CD8-positive, alpha-beta T cell (primary cell): ENCODE measurements at places on chromosomes 16 and 17. TPM values are rescaled to one million over a fixed set of nuclear protein-coding genes. Genes with fewer than 3 reads are reported as not detected.

WSCD1 gene
- not detected for total RNA-seq

- no peak for DNase-seq
Observed at GRCh38 chr16:88769617-88770460, 15.2 kb downstream of the PIEZO1 start.

CDRT15 gene
- not detected for total RNA-seq

TAX1BP3 gene
- 5.5 TPM for total RNA-seq

DNA sequence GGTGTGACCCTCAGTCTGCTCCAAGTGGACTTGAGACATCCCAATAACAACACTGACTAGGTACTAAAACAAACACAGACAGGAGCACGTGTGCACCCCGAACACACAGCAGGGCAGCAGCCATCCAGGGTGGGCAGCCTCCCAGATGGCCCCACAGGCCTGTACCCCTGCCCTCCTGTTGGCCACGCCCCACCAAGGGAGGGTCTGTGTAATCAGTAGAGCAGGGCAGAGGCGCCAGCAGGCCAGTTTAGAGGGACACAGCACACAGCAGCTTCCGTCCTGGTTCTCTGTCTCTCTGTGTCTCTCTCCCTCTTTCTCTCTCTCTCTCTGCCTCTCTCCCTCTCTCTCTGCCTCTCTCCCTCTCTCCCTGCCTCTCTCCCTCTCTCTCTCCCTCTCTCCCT lies 21.4 kb downstream of the ACTG1 start:
- DNase-seq, result no peak

DNA sequence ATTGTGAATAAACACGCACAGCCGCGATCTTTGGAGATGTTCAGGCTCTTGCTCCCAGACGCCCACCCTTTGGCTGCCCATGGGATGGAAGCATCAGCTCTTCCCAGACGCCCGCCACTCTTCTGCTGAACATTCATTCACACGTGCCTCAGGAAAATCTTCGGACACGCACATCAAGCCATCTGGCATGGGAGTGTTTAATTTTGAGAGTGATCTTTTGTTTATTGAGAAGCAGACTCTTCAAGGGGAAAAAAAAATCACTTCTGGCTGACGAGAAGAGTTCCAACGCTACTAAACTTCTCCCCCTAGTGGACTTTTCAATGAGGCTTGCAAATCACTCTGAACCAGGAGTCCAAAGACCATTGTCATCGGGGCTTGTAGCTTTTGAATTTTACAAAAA lies 62.0 kb upstream of the NUDT7 start:
- DNase-seq, result no peak

DNA sequence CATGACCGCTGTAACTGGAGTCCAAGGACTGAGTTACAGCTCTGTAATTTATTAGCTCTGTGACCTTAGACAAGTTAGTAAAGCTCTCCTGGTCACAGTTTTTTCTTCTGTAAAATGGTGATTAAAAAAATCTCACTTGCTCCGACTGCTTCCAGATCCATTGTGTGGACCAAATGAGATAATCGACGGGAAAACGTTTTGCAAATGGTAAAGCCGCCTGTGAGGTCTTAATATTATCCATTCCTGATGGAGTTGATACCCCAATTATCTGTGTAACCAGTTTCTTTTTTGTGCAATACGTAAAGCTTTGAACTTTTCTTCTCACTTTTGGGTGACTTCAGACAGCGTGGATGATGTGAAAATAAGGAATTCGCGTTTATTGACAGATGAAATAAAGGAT lies 422.9 kb downstream of the UTP18 start:
- DNase-seq, result no peak

DNA sequence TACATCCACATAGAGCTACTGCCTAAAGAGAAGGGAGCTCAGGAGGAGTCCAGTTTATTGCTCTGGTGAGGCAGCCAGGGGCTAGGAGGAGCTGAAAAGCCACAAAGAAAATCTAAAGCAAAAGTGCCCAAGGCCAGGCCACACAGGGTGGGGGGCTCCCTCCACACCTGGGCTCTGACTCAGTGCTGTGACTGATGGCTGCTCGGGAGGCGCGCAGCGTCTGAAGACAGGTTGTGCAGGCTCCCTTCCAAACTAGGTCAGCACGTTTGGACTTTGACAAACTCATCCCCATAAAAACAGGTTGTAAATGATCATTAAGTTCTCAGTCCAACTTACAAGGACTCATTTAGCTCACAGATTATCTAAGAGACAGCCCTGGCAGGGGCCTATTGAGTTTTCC lies 22.2 kb upstream of the LCMT1 start:
- no peak for DNase-seq

DNA sequence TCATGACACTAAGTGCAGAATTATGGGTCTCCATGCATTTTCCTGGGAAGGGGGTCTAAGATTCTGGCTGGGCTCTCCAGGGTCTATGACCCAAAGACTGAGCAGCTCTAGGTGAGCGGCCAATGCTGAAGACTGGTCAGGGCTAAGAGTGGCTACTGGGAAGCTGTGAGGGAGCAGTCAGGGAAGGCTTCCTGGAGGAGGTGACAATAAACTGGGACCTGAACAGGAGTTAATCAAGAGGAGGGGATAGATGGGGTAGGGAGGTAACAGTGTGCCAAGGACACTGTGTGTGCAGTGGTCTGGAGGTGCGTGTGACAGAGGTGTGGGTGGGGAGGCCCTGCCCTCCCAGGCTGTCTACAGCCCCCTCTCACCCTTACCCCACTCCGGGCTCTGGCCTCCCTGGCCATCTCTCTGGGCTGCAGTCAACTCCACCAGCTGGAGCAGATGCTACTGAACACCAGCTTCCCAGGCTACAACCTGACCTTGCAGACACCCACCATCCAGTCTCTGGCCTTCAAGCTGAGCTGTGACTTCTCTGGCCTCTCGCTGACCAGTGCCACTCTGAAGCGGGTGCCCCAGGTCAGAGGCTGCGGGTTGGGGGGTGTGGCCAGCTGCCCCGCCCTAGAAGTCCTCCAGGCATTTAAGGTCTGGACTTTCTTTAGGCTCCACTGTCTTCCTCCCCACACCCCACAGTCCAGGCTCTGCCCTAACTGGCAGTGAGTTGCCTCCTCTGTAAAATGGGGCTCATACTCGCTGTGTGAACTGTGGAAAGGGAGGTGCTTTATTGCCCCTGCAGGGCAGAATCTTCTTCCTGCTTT lies 20.4 kb downstream of the ADGRG5 start:
- DNase-seq, result peak; percentile 19

- no peak for DNase-seq
Observed at GRCh38 chr17:64259426-64259825, 3.6 kb downstream of the TEX2 start.

- no peak for DNase-seq
Observed at GRCh38 chr16:2149630-2150417, 1.4 kb downstream of the RAB26 start.

GRCh38 chr17:48720266-48721008 lies 1.9 kb downstream of the PRAC1 start:
- no peak for DNase-seq

CCL7 gene
- total RNA-seq, result not detected

EVI2A gene
- total RNA-seq, result 44.4 TPM

DNA sequence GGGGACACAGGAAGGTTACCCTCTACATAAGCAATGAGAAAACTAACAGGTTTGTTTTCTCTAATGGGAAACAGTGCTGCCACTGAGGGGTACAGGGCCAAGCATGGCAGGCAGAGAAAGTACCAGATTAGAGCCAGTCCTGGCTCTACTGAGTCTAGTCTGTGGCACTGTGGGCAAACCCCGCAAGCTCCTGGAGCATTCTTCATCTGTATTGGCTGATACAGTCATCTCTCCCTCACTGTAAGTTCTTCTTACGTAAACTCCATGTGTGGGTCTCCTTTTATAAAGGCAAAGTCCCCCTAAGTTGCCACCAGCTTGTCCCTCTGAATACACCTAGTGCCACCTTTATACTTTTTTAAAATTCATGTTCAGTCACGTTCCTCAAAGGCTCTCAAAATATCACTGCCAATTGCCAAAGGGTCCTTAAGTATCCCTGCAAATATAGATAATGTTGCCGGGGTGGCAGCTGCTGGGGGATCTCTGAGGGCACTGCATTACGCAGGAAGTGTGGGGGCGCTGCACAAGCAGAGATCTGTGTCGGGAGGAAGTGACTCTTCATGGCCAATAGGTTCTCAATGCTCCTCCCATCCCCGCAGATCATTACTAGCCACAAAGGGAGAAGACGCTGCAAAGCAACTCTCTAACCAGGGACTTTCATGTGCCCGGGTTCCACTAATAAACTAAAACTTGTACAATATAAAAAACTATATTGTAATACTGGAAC lies 18.8 kb downstream of the XPO6 start:
- DNase-seq, result peak; percentile 94

DNA sequence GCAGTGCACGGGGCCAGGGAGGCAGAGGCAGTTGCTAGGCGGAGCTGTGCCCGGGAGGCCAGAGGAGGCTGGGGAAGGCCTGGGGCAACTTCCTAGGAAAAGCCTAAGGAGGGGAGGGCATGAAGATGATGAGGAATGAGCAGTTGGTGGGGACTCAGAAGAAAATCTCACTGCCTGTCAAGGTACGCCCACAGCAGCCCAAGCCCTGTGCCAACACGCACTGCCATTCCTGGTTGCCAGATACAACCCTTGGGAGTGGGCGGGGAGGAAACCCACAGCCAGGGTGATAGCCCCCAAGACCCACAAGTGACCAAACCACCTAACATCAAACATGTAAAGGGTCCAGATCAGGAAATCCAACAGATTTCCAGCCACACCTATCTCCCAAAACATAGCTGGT lies 36.2 kb downstream of the SMPD3 start:
- no peak for DNase-seq

KRTAP2-3 gene
- not detected for total RNA-seq

DNA sequence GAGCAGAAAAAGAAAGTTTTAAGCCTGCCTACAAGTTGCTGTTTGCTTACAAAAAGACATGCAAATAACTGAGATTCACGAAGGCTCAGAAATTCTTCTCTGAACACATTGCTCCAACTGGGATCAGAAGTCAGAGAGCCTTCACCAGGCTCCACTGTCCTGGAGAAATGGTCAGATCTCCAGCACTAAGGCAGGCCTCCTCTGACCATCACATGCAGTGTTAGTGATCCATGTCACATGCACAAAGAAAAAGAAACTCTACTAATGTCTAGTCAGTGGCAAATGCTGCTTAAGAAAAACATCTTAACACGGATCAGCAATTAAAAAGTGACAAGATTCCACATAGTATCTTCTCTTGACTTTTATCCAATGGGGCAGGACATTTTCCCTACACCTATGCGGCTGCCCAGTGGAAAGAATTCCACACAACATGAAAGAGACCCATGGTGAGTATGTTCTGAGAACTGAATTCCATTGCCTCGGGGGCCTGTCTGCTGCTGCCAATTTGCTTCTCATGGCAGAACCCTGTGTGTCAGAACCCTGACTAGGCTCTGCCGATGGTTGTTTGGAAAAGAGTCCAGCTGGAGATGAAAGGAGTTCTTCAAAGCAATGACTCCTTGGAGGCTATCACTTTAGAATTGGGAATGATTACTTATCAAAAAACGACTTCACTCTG lies 96.6 kb downstream of the HIC1 start:
- no peak for DNase-seq

GRCh38 chr16:23502466-23502865 lies 7.8 kb downstream of the GGA2 start:
- no peak for DNase-seq

DNA sequence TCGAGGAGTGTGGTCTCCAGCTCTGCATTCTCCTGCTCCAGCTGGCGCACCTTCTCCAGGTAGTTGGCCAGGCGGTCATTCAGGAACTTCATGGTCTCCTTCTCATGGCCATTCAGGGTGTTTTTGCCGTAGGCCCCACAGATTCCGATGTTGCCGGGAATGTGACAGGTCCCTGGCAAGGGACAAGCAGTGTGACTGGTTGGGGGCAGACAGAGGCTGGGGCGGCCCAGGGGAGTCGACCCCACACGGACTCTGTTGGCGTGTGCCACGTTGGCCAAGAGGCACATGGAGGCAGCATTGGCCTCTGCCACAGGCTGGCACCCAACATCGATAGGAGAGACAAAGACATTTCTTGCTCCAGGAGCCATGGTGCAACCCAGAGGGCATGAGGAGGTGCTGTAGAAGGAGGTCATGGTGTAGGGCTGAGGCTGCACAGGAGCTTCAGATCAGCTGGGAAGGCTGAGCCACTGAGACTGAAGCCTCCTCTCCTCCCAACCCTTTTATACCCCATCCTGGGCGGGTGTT lies at the start of gene KRT37:
Gene KRT37, minus strand, starts transcription at position 475 of the 525 bp plus-strand sequence. Its CDS starts 62 bp downstream, at position 413.
- DNase-seq, result no peak

- DNase-seq, result peak; percentile 86
Observed at GRCh38 chr17:50297407-50297865, 23.2 kb downstream of the TMEM92 start.

DNA sequence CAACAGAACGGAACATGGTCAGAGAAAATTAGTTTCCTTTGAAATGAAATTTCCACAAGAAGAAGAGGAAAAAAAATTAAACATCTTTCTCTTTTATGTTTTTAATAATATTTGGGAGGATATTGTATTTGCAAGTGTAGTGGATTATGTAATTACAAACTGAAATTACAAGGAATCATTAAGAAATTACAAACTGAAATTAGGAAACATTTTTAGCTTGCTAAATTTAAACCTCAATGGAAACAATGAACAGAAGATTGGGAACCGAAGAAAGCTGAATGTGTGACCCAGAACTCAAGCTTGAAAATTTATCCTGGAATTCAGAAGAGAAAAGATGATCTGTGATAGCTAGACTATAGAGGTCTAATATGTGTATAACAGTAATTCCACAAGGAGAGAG lies 4.4 kb upstream of the PIK3R5 start:
- DNase-seq, result no peak

DNA sequence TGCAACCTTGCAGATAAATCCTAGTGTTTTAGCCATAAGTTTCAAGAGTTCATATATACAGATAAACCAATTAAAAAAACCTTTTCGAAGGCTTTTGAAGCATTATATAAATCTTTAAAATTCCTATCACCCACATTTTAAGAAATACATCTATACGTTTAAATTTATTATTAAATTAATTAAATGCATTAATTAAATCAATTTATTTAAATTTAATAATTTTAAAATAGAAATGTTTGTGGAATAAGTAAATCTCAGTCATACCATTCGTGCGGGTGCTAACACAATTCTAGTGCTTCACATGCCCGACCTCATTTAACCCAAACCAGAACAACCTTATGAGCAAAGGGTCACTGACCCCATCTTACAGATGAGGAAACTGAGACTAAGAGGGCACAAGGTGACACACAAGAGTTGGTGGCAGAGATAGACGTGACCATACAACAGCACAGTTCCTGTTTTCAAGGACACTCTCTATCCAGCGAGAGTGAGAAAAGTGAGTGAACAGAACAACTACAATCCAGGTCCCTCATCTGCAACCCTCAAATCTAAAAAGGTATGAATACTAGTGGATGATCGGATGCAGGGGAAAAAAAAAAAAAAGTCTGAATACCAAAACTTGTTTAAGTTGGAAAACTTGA lies 1.4 kb downstream of the NSMCE1 start:
- DNase-seq, result no peak

ACAP1 gene
- 451 TPM for total RNA-seq

C1QL1 gene
- not detected for total RNA-seq

KRTAP4-1 gene
- not detected for total RNA-seq
